Fibroblast of gingiva (primary cell): ENCODE measurements at places on chromosomes 1 and 21.

DNA sequence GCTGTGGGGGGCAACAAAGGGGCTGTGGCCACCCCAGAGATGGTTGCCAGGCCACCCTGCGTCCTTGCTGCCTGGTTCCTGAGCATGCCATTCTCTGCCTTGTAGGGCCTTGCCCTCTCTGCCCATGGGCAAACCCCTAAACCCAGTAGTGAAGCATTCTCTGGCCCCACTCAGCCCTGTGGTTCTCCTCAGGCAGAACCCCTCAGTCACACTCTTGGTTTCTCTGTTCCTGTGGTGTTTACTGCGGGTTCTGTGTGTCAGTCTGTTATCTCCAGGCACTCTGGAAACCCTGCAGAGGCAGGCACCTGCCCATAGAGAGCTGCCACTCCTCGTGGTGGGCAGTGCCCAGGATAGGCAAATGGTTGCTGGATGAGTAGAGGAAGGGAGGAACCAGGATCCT lies 41.1 kb upstream of the IL19 start:
- no peak for DNase-seq

DNA sequence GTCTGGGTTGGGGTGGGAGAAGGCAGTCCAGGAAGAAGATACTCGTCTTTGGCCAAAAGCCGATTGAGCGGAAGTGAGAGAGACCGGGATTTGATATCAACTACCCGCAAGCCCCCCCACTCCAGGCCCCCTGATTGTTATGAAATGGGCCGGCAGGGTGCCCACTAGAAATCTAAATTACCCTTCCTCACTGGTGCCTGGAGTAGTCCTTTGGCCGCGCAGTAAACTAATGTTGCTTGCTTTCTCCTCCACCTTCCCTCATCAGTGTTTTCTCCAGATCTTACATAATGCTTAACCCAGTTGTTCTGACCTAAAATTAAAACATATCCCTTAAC lies 119.2 kb upstream of the BARHL2 start:
- DNase-seq, result no peak

- DNase-seq, result no peak
Measured at GRCh38 chr1:39671793-39672550, at the start of gene NT5C1A. Gene NT5C1A, minus strand, starts transcription at chr1:39672107. Its CDS starts 69 bp downstream, at chr1:39672038.

- no peak for DNase-seq
Measured at GRCh38 chr1:53071167-53071865, 9.3 kb downstream of the PODN start.

DNA sequence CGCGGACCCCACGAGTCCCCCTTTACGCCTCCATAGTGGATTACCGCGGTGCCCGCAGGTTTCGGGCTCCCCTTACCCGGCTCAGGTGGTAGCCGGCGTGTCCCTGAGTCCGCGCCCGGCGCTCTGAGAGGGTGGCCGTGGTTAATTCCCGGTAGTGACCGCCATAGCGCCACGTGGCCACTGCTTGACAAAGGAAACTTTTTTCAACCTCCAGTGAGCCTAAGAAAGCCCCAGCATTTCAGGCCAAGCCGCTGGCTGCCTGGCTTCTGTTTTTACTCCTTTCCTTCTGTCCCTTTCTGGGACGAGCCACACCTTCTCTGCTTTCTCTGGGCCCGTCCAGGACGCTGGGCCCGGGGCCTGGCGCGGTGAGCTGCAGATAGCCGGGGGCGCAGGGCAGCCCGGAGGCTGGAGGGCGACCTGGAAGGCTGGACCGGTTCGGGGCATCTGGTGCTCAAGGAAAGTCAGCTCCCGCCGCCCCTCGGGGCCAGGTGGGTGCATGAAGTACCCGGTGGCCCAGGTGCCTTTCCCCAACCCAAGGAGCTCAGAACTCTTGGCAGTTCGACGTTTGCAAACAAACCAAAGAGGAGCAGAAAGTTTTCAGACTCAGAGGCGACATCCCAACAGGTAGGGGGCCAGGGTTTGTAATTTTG lies 540 bp upstream of the C1orf198 start:
- peak; percentile 25 for DNase-seq

DNA sequence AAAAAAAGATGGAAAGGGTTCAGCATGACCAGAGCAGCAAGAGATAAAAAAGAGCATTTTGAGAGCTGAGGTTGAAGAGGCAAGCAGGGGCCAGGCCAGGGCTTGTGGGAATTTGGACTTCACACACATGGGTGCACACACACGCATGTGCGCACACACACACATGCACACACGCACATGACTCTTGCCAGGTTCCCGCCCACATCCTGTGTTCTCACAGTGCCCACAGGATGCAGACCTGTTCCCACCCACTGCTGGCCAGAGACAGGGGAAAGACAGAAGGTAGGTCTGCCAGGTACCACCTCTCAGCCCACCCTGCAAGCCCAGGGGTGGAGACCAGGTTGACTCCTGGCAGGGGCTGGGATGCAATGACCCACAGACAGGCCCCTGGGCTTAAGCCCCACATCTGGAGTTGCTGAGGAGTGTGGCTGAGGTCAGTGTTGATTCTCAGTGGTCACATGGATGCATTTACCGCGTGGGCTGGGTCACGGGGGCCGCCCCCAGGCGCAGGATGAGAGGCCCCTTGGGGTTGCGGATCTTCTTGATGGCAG lies 4.4 kb downstream of the COL16A1 start:
- no peak for DNase-seq

DNA sequence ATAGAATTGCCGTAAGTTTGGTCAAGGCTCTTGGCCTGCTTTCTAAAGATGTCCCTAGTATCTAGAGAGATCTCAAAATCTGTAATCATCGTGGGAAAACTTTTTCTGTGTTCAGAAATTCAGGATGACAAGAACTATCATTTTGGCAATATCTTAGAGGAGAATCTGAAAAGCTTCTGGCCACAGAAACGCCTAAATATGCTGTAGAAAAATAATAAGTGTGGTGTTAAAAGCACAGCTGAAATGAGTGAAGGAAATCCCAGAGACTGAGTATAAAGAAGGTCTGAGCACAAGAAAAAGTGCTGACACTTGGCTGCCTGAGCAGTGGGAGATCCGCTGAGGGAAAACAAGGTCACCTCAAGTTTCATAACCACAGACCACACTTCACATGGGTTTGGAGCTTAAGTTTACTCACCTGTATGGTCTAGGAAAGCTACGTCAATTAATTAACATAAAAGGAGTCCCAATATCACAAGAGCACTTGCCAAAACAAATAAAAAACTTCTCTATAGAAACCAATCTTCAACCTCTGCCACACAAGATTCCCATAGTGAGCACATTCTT lies 235.2 kb upstream of the IRF2BP2 start:
- DNase-seq, result no peak

GRCh38 chr1:8373581-8374241 lies 55.8 kb downstream of the SLC45A1 start:
- peak; percentile 82 for DNase-seq

- no peak for DNase-seq
Measured at GRCh38 chr1:56803561-56804156, 15.5 kb downstream of the FYB2 start.

GRCh38 chr1:22044690-22045420 lies 7.7 kb upstream of the CDC42 start:
- peak; percentile 73 for DNase-seq

- DNase-seq, result no peak
Measured at GRCh38 chr1:119783354-119784185, 14.9 kb upstream of the HMGCS2 start.

GRCh38 chr1:211632808-211633523 lies 42.5 kb downstream of the NEK2 start:
- peak; percentile 34 for DNase-seq

- DNase-seq, result peak; percentile 21
Measured at GRCh38 chr21:45076245-45076711, 1.9 kb downstream of the ADARB1 start.

GRCh38 chr1:172609528-172609927 lies 49.4 kb upstream of the FASLG start:
- DNase-seq, result no peak

- DNase-seq, result peak; percentile 40
Measured at GRCh38 chr21:41664881-41665765, 101.7 kb downstream of the RIPK4 start.

DNA sequence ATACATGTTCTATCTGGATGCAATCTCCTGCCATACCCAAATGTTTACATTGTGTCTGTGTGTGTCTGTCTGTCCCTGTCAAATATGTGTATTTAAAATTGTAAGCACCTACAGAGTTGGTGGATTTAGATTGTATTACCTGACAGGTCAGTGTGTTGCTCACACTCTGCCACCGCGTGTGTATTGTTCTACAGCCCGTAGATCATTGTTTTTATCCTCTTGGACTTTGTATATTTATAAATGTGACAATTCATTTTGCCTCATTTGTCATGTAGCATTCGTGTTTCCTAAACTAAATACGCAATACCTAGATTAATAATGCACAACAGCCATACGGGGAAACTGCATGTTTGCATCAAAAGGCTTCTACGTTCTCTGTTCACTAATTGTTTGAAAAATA lies 634 bp downstream of the ALG14 start:
- DNase-seq, result no peak

DNA sequence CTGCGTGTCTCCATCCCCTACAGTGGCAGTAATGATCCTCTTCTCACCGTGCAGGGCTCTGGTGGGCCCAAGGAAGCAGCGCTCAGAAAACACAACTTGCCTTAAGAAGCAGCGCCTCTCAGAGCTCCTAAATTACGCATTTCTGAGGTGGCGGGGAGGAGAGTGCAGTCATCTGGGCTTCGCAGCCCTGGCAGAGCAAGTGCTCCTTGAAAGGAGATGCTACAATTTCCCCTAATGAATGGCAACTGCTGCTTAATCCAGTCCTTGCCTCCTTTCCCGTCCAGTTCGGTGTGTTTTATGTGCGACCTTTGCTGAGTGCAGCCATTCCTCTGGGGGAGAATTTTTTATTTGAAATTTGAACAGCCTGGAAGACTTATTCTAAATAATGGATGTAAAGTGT lies 287.3 kb downstream of the PTPRU start:
- no peak for DNase-seq

GRCh38 chr1:37478890-37479254 lies 4.5 kb downstream of the ZC3H12A start:
- peak; percentile 34 for DNase-seq

GRCh38 chr1:20212685-20213331 lies 26.5 kb upstream of the PLA2G2C start:
- DNase-seq, result peak; percentile 38

GRCh38 chr1:213049232-213049631 lies 1.8 kb upstream of the RPS6KC1 start:
- no peak for DNase-seq

GRCh38 chr1:44650159-44650831 lies 24.0 kb downstream of the TMEM53 start:
- no peak for DNase-seq

GRCh38 chr1:242525360-242525722 lies 844 bp upstream of the PLD5 start:
- DNase-seq, result no peak

DNA sequence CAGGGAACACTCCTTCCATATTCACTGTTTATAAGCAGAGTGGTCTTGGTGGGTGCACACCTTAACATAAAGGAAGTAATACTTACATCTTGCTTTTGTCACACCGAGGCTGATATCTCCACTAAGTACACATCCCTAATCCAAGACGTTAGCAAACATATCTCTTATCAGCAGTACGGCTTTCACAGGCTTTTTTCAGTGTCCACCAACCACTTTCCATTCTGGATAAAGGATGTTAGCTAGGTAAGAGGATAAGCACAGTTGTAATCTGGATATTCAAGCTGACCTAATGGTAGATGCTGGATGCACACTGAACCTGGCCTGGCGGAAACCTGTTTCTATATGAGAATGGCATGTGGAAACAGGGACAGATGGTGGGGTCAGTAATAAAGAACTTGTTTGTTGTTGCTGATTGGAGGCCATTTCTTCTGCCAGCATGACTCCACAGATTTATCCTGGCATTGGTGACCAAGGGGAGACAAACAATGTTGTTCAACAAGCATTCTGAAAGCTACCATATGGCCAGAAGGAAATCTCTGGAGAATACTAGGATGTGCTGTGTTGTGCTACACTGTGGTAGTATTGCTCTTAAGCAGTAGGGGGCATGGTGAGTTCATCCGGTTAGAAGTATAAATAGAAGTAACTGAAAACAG lies 416.4 kb downstream of the PTBP2 start:
- DNase-seq, result peak; percentile 92

GRCh38 chr1:99623554-99623953 lies 22.4 kb upstream of the PALMD start:
- DNase-seq, result no peak

GRCh38 chr1:89295187-89295586 lies 22.5 kb upstream of the GBP5 start:
- no peak for DNase-seq

DNA sequence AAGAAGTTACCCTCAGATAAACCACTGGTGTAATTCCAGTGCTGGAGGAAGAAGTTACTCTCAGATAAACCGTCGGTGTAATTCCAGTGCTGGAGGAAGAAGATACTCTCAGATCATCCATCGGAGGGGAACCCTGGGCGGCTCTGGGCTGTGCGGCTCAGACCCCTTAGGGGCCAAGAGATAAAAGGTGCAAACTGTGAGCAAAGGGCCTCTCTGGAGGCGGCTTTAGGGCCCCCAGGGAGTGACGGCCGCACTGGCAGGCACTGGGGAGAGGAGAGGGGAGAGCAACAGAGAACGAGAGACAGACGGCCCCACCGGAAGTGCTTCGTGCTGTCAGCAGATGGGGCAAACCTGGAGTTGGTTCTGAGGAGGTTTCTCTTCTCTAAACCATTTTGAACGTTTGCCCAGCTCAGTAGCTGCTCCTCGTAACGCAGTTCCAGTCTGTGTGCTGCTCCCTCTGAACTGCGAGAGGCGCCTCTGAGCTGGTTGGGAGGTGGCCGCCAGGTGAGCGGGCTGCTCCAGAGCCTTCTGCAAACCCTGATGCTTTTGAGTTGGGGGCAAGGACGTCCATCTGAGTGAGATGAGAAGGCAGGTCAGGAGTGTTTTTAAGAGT lies 62.6 kb upstream of the COL6A1 start:
- no peak for DNase-seq

GRCh38 chr1:240503558-240503957 lies 108.4 kb downstream of the GREM2 start:
- DNase-seq, result no peak

DNA sequence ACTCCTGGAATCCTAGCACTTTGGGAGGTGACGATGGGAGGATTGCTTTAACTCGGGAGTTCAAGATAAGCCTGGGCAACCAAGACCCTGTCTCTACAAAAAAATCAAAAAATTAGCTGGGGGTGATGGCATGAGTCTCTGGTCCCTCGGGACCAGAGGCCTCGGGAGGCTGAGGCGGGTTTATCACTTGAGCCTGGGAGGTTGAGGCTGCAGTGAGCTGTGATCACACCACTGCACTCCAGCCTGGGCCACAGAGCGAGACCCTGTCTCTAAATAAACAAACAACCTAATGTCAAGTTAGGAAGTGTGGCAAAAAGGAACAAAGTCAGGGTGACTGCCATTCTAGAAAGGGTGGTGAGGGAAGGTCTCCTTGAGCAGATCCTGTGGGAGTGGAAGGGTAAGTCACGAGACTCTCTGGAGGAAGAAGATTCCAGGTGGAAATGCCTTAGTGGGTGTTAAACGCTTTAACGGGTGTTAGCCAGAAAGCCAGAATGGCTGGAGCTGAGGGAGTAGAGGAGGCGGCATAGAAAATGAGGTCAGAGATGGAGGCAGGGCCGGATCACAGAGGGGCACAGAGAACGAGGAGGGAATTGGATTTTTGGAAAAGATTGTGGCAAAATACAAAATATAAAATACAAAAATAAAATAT lies 62.2 kb upstream of the ATP5PO start:
- no peak for DNase-seq
